ENCODE measurements at places on chromosomes 12 and 14.
A peak's percentile ranks its signal among the peaks of the same experiment; 100 is the strongest.

- H3K4me1 ChIP-seq = peaks cover 1% of the 10 kb centered on the region
- no peak overlapping the region for H3K4me3 ChIP-seq
- H3K27me3 ChIP-seq = 0 out of 2 replicates have a peak, but pooled peaks cover 3% of the 10 kb centered on the region
- no peaks in the 10 kb centered on the region for H3K36me3 ChIP-seq
- no peak for DNase-seq
- no peak overlapping the region for H3K27ac ChIP-seq
These were observed 99.6 kb downstream of the PTPN11 start for GRCh38 chr12:112518365-112518735.

GRCh38 chr14:91202234-91202974 is 42.1 kb downstream of the GPR68 start:
- H3K36me3 ChIP-seq = peaks cover 53% of the 10 kb centered on the region
- no peak overlapping the region for H3K27ac ChIP-seq
- no peak for DNase-seq
- no peaks in the 10 kb centered on the region for H3K27me3 ChIP-seq
- H3K4me1 ChIP-seq = no peaks in the 10 kb centered on the region

DNA sequence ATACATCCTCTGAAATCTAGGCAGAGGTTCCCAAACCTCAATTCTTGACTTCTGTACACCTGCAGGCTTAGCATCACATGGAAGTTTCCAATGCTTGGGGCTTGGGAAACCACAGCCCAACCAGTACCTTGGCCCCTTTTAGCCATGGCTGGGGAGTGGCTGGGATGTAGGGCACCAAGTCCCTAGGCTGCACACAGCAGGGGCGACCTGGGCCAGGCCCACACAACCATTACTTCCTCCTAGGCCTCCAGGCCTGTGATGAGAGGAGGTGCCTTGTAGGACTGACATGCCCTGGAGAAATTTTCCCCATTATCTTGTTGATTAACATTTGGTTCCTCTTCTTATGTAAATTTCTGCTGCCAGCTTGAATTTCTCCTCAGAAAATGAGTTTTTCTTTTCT is 1387.4 kb downstream of the FSCB start:
- no peak overlapping the region for H3K27ac ChIP-seq
- H3K4me1 ChIP-seq = no peaks in the 10 kb centered on the region
- H3K36me3 ChIP-seq = peaks cover 28% of the 10 kb centered on the region

DNA sequence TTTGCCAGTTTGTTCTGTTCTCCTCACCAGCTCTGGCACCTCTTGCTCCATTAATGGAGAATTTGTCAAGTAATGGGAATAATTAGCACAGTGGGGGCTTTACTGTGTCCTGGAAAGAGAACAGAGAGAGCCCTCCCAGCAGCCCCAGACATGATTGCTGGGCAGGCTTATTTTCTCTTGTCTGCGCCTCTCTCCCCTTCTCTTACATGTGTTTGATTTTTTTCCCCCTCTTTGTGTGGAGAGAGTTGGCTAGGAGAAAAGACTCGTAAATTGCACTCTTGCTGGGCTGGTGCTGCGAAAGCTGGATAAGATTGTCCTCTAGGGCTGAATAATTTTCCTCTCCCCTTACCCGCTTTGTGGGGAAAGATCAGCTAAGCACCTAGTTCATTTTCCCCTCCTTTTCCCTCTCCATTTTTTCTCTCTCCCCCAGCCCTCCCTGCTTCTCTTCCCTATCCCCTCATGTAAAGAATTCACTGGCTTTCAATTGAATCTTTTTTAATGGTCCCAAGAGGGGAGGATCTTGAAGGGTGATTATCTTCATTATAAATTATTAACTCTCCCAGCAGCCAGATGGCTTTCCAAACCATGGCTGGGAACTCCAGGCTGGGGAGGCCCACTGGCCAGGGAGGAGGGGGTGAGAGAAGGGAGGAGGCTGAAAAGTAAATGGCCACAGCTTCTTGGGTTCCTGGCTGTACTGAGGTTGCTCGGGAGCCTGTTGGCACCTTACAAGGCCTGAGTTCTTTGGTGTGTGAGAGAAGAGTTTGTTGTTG is 62.2 kb downstream of the NRXN3 start:
- peaks cover 2% of the 10 kb centered on the region for H3K4me1 ChIP-seq
- DNase-seq = no peak
- no peaks in the 10 kb centered on the region for H3K27me3 ChIP-seq
- no peaks in the 10 kb centered on the region for H3K36me3 ChIP-seq
- H3K27ac ChIP-seq = no peak overlapping the region
- H3K4me3 ChIP-seq = no peak overlapping the region

- peak overlapping the region; percentile 69 for H3K27ac ChIP-seq
- no peak overlapping the region for H3K4me3 ChIP-seq
- H3K4me1 ChIP-seq = peaks cover 28% of the 10 kb centered on the region
- no peak for DNase-seq
- H3K36me3 ChIP-seq = no peaks in the 10 kb centered on the region
These were observed 236.8 kb downstream of the ALX1 start for GRCh38 chr12:85516667-85517325.

GRCh38 chr12:14618983-14619382 is 51.3 kb upstream of the PLBD1 start:
- H3K27ac ChIP-seq = no peak overlapping the region
- DNase-seq = no peak
- no peak overlapping the region for H3K4me3 ChIP-seq
- H3K36me3 ChIP-seq = 0 out of 2 replicates have a peak, but pooled peaks cover 3% of the 10 kb centered on the region

- no peaks in the 10 kb centered on the region for H3K36me3 ChIP-seq
- no peak overlapping the region for H3K4me3 ChIP-seq
- H3K4me1 ChIP-seq = peaks cover 6% of the 10 kb centered on the region
- no peak for DNase-seq
- no peaks in the 10 kb centered on the region for H3K27me3 ChIP-seq
- H3K27ac ChIP-seq = no peak overlapping the region
These were observed 112.1 kb downstream of the ADGRD1 start for GRCh38 chr12:131065801-131066200.

DNA sequence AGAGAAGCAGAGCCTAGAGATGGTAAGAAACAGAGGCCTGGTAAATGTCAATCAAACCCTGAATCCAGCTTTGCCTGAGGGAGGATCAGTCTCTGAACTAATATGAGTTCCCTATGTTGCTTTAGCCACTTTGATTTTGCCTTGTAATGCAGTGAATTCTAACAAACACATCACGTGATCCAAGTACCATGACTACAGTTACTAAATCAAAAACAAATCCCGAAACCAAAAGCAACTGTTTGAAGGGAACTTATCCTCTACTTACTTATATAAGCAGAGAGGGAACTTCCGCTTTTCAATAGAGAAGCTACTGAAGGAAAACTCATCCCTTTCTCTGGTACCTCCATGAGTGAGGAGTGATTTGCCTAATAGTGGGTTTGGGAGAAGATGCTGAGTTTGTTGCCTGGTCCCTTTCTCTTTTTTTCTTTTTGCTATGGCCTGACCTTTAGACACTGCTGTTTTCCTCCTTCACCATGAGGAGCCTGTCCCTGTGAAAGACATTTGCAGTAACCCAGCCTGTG is 7.7 kb upstream of the PPTC7 start:
- no peaks in the 10 kb centered on the region for H3K27me3 ChIP-seq
- peak overlapping the region; percentile 69 for H3K27ac ChIP-seq
- DNase-seq = no peak
- H3K36me3 ChIP-seq = no peaks in the 10 kb centered on the region

DNA sequence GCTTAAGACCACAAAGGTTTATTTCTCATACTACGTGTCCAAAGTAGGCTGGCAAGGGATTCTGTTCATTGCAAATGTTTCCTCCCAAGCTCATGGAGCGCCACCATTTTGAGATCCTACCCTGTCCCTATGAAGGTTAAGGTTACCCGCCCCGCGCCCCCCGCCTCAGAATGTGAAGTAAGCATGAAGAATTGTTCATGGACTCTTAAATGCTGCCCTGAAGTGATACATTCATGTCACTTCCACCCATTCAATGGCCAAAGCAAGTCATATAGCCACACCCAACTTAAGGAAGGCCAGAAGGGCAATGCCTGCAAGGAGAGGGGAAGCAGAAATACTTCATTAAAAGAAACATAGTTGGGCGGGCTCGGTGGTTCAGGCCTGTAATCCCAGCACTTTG is 4.2 kb downstream of the TMEM253 start:
- no peaks in the 10 kb centered on the region for H3K27me3 ChIP-seq
- peak overlapping the region; percentile 93 for H3K4me3 ChIP-seq
- peak overlapping the region; percentile 87 for H3K27ac ChIP-seq
- H3K4me1 ChIP-seq = peaks cover 72% of the 10 kb centered on the region
- DNase-seq = no peak

GRCh38 chr14:75649773-75650172 is 10.9 kb downstream of the ERG28 start:
- no peak for DNase-seq
- no peak overlapping the region for H3K27ac ChIP-seq
- H3K36me3 ChIP-seq = peaks cover 48% of the 10 kb centered on the region

- no peak overlapping the region for H3K4me3 ChIP-seq
- H3K27me3 ChIP-seq = peaks cover 15% of the 10 kb centered on the region
- no peak overlapping the region for H3K27ac ChIP-seq
- peaks cover 36% of the 10 kb centered on the region for H3K36me3 ChIP-seq
- DNase-seq = no peak
These were observed 75.6 kb upstream of the HECTD1 start for GRCh38 chr14:31283153-31283552.

DNA sequence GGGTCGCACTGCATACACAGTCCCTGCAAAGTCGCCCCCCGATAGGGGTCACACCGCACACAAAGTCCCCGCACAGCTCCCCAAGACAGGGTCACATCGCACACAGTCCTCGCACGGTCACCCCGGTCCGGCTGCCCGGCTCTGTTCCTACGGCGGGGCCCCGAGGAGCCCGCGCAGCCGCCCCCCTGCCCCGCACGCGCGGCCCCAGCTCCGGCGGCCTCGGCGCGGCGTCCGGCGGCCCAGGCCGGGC is 300 bp downstream of the SSH1 start:
- peak overlapping the region; percentile 85 for H3K4me3 ChIP-seq
- peaks cover 41% of the 10 kb centered on the region for H3K4me1 ChIP-seq
- DNase-seq = peak; percentile 17

- no peak overlapping the region for H3K27ac ChIP-seq
- H3K4me1 ChIP-seq = no peaks in the 10 kb centered on the region
- no peak for DNase-seq
- H3K4me3 ChIP-seq = no peak overlapping the region
These were observed 24.0 kb upstream of the PKP2 start for GRCh38 chr12:32920506-32921085.

- DNase-seq = no peak
- H3K36me3 ChIP-seq = no peaks in the 10 kb centered on the region
- no peak overlapping the region for H3K27ac ChIP-seq
- H3K4me3 ChIP-seq = no peak overlapping the region
- H3K4me1 ChIP-seq = peaks cover 11% of the 10 kb centered on the region
These were observed 148.8 kb upstream of the GARIN6 start for GRCh38 chr12:99498756-99499155.

DNA sequence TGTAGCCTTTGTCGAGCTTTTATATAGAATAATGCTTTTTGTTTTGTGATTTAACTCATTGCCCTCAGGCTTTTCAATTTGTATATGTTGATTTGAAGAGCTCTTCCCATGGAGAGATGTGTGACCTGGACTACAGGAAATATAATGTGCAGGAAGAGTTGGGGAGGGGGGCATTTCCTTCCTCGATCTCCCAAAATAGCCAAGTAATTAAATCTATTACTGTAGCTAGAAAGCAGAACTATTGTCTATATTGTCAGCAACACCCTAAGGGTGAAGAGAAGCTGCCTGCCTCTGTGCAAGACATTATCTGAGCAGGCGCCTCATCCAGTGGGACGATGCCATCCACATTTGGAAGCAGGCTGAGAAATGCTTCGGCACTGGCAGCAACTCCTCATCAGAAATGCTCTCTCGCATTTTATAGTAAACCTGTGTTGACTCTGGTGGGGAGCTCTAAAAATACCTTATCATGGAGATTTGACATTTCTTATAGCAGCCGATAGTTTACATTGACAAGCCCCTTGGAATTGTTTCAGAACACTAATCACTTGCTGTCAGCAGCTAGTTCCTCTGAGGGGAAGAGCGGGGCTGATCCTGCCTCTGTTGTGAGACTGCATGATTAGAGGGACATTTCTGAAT is 392.5 kb upstream of the RGS6 start:
- no peak for DNase-seq
- H3K27ac ChIP-seq = no peak overlapping the region
- no peak overlapping the region for H3K4me3 ChIP-seq
- H3K36me3 ChIP-seq = no peaks in the 10 kb centered on the region

DNA sequence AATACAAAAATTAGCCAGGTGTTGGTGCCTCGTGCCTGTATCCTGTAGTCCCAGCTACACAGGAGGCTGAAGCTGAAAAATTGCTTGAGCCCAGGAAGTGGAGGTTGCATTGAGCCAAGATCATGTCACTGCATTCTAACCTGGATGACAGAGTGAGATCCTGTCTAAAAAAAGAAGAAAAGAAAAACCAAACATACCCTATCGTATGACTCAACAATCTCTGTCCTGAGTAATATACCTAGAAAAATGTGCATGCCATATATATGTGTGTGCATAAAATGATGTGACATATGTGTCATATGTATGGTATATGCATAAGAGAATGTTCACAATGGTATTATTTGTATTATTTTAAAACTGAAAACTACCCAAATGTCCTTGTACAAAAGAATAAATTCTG is 261.5 kb upstream of the CLEC14A start:
- peaks cover 8% of the 10 kb centered on the region for H3K27me3 ChIP-seq
- H3K4me3 ChIP-seq = no peak overlapping the region

GRCh38 chr12:4564818-4565217 is 2.8 kb downstream of the DYRK4 start:
- peaks cover 31% of the 10 kb centered on the region for H3K27me3 ChIP-seq
- DNase-seq = no peak
- H3K36me3 ChIP-seq = no peaks in the 10 kb centered on the region
- no peak overlapping the region for H3K27ac ChIP-seq
- H3K4me3 ChIP-seq = no peak overlapping the region

GRCh38 chr12:29145372-29146170 is 3.5 kb upstream of the FAR2 start:
- H3K27ac ChIP-seq = peak overlapping the region; percentile 93
- H3K4me1 ChIP-seq = peaks cover 48% of the 10 kb centered on the region
- H3K27me3 ChIP-seq = peaks cover 5% of the 10 kb centered on the region
- peak; percentile 17 for DNase-seq
- H3K36me3 ChIP-seq = peaks cover 23% of the 10 kb centered on the region

DNA sequence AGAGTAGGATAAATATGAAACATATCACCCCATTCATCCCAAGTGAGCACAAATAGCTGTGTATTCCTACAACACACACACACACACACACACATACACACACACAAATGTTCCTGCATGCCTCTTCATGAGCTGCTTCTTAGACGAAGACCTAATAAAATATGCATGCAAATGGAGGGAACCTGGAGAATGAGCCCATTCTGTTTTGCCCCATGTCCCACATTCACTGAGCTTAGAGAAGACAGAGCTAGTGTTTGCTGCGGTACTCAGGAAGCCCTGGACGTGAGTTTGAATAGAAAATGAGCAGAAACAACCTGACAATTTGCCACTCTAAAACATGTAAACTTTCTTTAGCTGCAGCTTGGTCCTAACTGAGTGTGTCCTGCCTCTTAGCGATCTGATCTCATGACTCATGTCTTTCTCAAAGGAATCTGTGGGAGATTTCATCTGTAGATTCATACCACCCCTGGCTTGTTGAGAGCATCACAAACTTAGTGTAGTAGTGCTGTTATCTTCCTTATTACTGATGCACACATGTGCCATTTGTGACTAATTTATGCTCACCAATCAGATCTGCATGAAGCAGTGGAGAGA is 86.8 kb downstream of the ITPR2 start:
- peaks cover 48% of the 10 kb centered on the region for H3K4me1 ChIP-seq
- no peak for DNase-seq
- peak overlapping the region; percentile 12 for H3K27ac ChIP-seq
- no peaks in the 10 kb centered on the region for H3K36me3 ChIP-seq

- H3K27me3 ChIP-seq = no peaks in the 10 kb centered on the region
- peaks cover 9% of the 10 kb centered on the region for H3K4me1 ChIP-seq
These were observed 236.5 kb upstream of the GRIP1 start for GRCh38 chr12:66915306-66915904.

Data from WTC11 (cell line).